Stimulated activated CD4-positive, alpha-beta T cell treated with anti-CD3 and anti-CD28 coated beads, Interleukin-15, amount 100 ng/mL, for 1 hour (primary cell): ENCODE measurements at places on chromosomes 5 and 9.
A peak's percentile ranks its signal among the peaks of the same experiment; 100 is the strongest.

- DNase-seq = no peak
Observed at GRCh38 chr9:133103183-133103986, 17.7 kb downstream of the RALGDS start.

DNA sequence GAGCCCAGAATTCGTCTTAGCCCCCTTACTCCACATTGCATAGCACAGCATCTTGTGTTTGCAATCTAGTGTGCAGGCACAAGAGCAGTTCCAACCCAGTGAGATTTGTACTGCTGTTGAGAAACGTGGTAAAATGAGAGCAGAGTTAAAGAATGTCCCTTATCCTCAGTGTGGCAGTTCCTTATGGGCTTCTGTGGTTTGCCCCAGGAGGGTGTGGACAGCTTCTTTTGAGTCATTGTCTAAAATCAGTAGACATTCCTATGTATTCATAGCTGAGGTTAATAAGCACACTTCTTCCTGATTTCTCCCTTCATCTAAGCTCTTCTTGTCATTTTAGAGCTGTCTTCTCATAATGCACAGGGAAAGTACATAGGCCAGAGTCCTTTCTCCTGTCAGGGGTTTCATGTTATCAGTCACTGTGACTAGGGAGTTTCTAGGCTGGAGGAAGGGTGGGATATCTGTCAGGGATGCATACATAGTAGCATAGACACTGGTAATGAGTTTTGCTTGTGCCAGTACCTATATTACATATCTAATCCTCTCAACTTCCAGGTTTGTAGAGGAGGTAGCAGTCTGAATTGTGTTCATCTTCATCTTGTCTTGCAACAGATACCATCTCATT lies 2.0 kb upstream of the CAVIN4 start:
- DNase-seq = no peak

GRCh38 chr5:67315082-67315989 lies 118.7 kb upstream of the CD180 start:
- DNase-seq = no peak

GRCh38 chr9:113221800-113222481 lies 597 bp downstream of the SLC31A1 start:
- DNase-seq = no peak

DNA sequence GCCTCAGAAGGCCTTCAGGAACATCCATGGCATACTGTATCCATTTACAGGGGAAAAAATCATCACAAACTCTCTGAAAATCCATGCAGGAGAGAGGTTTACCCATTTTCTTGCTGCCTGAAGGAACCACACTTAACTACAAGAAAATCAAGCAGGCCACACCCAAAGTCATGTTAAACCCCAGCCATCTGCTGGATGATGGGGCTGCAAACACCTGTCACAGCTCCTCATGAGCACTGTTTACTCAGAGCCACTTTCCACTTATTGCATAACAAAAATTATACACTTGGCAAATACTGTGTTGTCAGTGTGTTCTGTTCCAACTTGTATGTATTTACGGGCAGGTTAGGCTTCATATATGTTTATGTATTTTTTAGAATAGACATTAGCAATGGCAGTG lies 35.8 kb downstream of the PPIC start:
- DNase-seq = no peak

- DNase-seq = no peak
Observed at GRCh38 chr5:107604146-107604910, 66.4 kb downstream of the EFNA5 start.

DNA sequence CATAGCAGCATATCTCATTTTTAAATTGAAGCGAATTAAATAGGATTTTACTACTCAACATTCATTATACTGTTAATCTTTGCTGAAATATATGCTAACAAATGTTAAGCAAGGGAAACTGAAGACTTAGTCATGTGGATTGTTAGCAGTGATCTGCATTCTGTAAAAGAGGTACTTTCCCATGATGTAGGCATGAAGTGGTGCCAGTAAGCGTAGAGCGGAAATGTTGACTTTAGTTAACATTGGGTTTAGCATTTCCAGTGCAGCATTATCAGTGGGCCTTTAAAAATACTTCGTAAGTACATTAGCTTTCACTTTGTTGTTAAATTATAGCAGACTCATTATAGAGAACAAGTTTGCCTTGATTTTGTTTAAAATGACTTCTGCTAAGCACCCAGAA lies 130.3 kb downstream of the CDC42SE2 start:
- DNase-seq = no peak

DNA sequence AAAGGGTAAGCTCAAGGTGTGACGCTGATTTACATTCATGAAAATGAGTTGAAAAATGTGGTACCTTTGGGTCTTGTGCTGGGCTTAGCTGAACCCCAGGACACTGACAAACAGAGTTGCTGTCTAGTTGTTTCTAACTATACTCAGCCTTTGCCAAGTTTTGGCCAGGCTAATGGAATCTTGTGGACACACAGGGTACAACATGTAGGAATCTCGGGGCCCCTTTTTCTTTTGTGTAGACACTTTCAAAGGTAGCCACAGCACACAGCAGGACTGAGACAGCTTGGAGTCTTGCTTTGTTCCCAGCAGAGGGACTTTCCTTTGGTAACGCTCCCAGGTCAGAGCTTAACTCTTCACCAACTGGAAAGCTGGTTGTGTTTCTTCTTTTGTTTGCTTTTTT lies 7.8 kb downstream of the LIX1 start:
- no peak for DNase-seq

DNA sequence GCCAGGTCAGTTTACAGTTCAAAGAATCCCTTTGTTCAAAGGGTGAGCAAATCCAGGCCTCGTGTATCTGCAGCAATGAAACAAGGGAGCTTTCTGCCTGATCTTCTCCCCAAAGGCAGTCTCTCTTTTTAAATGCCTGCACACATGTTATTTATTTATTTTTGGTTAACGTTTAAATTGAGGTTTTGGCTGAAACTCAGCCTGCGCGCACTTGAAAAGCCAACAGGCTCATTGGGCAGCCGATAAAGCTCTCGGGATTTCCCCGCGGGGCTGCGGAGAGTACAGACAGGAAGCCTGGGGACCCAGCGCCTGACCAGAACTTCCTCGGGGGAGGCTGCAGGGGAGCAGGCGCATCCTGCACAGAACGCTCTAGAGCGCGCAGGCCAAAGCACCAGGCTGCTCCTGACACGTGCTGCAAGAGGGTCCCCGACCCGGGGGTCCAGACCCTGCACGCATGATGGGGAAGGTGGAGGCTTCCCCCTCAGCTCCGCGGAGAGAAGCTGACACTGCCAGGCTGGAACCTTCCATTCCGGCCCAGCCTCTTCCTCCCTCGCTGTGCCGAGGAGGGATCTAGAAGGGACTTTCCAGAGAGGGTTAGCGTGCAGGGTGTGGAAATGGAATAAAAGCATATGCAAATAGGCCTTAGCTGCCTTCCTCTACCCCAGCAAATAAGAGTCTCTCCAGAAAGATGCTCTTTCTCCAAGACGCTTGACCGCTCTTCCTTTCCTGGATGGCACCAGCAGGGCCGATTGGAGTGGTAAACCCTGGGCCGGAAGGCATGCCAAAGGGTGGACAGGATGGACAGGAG lies 46.1 kb downstream of the PTTG1 start:
- DNase-seq = peak; percentile 41

DNA sequence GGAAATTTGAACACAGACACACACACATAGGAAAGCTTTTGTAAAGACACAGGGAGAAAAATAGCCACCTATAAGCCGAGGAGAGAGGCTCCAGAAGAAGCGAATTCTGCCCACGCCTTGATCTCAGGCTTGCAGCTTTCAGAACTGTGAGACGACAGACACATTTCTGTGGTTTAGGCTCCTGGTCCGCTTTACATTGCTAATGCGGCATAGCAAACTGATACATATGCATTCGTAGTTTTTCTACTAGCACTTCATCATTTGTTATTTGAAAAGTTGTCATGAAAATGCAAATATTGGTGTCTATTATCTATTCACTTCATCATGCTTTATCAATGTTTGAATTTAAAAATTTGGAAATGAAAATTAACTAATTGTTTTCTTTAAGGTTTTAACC lies 674.9 kb downstream of the SEMA5A start:
- DNase-seq = no peak

DNA sequence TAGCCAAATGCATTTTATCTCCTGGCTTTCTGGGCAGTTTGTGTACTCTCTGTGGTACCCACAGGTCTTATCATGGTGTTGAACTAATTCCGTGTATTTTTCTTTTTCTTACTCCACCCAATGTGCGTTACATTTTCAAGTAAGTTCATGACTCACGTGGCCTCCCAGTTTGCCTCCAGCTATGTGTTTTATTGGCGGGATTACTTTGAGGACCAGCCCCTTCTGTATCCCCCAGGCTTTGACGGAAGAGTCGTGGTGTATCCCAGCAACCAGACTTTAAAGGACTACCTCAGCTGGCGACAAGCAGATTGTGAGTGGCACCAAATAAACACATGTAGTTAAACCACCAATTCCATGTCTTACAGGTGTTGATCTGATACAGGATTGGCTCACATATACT lies 3.2 kb downstream of the THG1L start:
- DNase-seq = no peak

DNA sequence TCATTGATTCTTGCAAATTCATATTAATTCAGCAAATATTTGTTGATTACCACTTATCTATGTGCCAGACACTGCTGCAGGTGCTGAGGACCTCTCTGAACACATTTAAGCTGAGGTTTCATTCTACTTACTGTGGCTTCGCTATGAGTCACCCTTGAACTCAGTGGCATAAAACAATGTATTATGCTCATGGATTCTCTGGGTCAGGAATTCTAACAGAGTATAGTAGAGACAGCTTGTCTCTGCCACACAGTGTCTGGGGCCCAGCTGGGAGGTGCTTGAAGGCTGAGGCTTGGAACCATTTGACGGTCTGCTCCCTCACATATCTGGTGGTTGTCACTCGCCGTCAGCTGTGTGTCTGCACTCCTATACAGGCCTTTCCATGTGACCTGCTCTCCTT lies 124.3 kb upstream of the NR3C1 start:
- no peak for DNase-seq

GRCh38 chr5:1733369-1733768 lies 66.3 kb downstream of the MRPL36 start:
- no peak for DNase-seq
